ENCODE measurements at places on chromosomes 12 and 14. TPM values are rescaled to one million over a fixed set of nuclear protein-coding genes. Genes with fewer than 3 reads are reported as not detected.
A peak's percentile ranks its signal among the peaks of the same experiment; 100 is the strongest.

The IFNG gene
- total RNA-seq, result not detected

The KCNJ8 gene
- total RNA-seq, result 1.0 TPM

The RAD51AP1 gene
- 24.7 TPM for total RNA-seq

DNA sequence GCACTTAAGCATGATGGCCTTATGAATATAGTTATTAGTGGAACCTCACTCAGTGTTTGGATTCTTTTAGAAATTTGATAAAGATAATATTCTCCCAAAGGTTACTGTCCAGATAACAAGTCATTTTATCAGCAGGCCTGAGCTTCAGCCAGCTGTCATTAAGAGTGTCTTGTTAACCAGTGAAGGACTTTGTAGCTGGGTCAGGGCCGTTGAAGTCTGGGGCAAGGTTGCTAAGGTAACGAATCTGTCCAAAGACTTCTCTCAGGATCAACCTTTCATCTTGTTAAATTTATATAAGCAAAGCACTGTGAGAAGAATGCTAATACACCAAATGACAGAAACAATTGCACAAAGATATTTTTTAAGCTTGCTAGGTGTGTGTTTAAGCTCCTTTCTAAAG lies 271.3 kb upstream of the TMPO start:
- DNase-seq, result no peak

DNA sequence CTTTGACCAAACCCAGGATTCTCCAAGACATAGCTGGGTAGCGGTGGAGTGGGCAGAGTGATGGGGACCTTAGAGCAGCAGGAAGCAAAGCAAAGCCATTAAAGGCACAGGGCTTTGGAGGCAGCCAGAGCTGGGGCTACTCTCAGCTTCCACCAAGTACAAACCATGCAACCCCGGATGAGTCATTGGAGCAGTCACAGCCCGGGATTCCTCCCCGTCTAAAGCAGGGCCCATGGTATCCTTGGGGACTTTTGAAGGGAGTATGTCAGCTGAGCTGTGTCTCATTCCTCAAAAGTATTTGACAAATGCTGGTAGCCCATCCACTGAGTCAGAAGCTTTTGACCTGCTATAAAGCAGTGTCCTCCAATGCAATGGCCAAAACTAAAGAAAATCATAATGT lies 9.7 kb upstream of the IFI27 start:
- peak; percentile 17 for DNase-seq

DNA sequence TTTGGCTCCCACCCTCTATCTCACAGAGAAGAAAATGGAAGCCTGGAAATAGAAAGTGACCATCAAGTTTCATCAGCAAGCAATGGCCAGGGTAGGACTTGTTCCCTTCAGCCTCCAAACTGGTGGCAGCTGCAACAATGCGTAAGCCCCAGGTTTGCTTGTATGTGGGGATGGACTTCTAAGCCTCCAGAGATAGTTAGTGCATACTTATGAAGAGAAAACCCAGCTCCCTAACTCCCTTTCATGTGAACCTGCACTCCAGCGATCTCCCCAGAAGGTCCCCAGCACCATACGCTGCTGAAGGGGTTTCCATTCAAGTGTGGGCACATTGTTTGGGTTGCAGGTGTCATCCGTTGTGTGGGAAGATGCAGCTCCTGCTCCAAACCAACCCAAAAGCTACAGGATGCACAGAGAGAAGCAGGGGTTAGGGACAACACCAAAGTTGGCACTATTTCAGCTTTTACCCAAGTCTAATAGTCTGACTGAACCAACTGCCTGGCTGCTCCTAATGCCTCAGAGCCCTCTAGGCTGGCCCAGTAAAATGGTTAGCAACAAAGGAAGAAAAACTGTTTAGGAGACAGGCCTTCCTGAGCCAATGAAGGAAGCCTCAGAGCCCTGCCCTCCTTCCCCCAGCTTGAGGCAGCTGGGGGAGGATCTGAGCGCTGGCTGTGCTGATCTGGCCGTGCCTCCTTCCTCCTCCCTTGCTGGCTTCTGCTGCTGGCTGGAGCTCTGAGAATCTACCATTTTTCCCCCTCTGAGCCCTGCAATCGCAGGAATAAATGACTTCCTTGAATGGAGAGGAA lies 12.3 kb downstream of the ZFP36L1 start:
- DNase-seq, result peak; percentile 43

- no peak for DNase-seq
Observed at GRCh38 chr14:68322940-68323620, 469.8 kb downstream of the ZFP36L1 start.

Measured in PC-3 (cell line).